ENCODE measurements at places on chromosomes 6 and 20.

GRCh38 chr20:53255102-53255710 is 283.0 kb downstream of the TSHZ2 start:
- no peak for DNase-seq

DNA sequence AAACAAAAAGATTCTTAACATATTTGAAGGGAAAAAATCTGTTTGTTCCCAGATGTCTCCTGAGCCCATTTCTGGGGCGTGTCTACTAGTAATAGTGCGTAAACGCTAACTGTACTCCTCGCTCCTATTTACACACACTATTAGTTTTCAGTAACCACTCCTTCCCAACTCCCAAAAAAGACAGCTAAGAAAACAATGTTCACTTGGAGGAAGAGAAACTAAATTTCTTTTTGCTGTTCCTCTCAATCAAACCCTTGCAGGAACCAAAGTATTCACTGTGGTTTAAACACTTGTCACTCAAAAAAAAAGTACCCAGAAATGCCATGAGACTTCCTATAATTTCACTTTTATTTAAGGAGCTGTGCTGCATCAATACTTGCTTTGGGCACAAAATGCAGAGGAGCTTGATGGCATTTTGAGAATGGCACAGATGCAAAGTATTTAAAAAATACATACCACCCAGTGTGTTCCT is 118.2 kb downstream of the BACH2 start:
- no peak for DNase-seq

DNA sequence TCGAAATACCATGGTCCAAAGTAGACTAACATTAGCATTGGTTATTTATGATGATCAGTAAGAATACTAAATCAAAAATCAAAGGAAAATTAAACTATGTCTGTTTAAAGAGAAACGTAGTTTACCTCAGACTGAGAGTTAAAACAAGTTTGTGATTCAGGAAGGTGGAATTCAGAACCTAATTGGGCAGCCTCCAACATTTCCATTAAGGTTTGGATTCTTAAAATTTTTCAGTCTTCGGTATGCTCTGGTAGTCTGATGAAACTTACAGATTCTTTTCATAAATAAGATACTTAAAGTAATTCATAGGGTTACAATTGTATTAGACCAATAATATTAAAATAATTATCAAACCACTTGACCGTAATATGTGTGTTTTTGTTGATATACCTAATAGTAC is 18.6 kb downstream of the HFE start:
- no peak for DNase-seq

GRCh38 chr6:13471184-13471583 is 16.2 kb downstream of the GFOD1 start:
- no peak for DNase-seq

DNA sequence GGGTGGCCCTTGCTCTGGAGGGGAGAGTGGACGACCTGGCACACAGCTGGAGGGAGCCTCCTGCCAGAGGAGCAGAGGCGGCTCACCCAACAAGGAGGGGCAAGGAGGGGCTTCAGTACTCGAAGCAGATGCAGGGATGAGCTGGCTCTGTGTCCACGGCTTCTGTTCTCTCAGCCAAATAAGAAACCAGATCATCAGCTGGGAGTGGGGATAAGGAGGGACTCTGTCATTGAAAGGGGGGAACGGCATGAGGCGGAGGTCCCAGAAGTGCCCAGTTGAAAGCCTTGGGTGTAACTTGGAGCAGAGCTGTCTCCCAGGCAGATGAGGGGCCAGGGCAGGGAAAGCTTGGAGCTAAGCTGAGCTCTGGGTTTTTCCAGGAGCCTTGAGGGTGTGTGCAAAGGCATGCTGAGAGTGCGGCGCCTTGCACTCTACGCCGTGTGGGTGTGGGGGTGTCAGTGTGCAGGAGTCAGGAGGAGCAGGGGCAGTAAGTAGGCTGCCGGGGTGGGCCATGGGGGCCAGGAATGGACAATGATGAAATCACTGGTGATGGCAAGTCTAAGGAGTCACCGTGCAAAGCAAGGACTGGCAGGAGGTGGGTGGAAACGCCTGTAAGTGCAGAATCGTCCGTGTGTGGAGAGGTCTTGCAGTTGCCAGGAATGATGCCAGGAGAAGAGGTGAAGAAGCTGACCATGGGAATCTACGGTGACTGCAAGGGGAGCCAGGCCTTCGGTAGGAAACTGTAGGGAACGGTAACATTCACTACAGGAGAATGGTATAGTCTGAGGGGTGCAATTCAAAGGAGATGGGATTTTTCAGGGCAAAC is 85.4 kb upstream of the FOXQ1 start:
- peak; percentile 55 for DNase-seq

GRCh38 chr6:131387562-131388447 is 185.2 kb upstream of the ARG1 start:
- no peak for DNase-seq

DNA sequence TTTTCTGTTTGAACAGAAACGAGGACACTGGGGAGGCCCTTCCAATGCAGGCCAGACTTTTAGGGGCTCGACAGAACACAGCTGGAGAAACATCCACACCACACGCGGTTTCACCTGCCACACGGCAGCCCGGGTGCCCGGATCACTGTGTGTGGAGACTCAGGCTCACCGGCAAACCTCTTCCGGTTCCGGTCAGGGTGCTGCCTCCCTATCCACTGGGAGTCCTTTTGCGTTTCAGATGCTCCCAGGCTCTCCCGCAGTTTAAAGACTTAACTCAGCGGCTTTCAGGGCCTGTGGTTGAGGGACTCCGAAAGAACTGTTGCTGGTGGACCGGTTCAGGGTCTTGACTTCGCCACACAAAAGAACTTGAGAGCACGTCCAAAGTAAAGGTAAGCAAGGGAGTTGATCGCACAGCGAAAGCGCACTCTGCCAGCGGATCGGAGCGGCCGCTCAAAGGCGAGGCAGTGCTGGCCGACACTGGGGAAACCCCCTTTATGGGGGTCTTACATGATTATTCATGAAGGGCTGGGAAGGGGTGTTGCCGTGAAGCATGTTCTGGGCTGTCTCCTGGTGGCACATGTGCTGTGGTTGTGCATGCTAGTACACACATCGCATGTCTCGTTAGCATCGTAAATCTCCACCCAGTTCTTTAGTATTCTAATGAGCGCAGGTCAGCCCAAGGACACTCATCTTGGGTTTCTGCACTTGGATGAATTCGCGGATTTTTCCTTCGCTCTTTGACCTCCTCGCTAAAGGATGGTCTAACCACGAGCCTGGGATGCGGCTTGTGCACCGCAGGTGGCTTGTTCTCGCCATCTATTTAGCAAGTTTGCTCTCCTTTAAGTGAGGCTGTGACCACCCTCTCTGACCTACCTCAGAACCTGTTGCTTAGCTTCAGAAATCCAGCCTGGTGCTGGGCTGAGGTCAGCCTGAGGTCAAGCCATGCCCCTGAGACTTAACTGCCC is 180.3 kb downstream of the CDH26 start:
- DNase-seq, result peak; percentile 31

GRCh38 chr6:28311139-28311823 is 24.7 kb downstream of the ZSCAN31 start:
- no peak for DNase-seq

DNA sequence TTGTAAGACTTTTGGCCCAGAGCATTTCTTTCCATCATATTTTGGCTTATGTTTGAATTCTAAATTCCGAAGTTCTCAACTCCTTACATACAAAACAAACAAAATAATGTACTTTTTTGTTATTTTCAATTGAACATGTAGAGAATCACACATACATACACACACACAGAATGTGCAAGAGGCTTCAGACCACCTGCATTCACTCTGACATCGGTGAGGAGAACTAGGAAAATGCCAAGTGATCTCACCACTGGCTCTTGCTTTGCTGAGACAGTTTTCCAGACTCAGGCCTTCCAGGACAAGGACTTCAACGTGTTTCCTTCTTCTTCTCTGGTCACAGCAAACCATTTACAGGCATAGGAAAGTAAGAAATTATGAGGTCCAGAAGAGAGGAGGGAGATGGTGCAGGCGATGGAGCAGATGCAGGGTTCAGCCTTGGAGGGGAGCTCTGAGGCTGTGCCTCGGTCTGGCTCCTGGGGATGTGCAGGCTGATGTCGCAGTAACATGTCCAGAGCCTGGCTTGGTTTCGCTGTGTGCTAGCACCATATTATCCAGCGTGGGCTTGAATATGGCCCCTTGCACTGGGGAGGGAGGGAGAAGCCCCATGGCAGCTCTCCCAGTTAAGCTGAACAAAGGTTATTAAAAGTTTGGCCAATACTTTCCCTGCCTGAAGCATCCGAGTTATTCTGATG is 93.4 kb downstream of the DACT2 start:
- no peak for DNase-seq

- no peak for DNase-seq
These were observed 22.4 kb upstream of the GLP1R start for GRCh38 chr6:39026175-39026574.

DNA sequence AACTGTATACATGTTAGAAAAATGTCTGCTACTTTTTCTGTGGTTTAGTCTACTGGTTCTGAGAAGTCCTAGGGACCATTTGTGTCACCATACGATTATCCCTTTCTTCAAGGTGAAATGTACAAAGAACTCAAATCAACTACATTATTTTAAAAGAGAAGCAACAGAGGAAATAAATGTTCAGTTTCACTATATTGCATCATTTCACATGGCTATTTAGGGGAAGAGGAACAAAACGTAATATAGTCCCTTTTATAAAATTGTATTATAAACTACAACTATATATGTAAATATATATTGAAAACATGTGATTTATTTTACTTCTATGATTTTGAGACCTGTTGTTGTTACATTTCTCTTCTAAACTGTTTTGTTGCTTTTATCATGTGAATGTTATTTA is 1308.0 kb downstream of the EPHA7 start:
- DNase-seq, result no peak

- no peak for DNase-seq
These were observed 121.1 kb downstream of the FOXA2 start for GRCh38 chr20:22462975-22463914.

- no peak for DNase-seq
These were observed 688 bp downstream of the COMMD7 start for GRCh38 chr20:32742322-32743236.

DNA sequence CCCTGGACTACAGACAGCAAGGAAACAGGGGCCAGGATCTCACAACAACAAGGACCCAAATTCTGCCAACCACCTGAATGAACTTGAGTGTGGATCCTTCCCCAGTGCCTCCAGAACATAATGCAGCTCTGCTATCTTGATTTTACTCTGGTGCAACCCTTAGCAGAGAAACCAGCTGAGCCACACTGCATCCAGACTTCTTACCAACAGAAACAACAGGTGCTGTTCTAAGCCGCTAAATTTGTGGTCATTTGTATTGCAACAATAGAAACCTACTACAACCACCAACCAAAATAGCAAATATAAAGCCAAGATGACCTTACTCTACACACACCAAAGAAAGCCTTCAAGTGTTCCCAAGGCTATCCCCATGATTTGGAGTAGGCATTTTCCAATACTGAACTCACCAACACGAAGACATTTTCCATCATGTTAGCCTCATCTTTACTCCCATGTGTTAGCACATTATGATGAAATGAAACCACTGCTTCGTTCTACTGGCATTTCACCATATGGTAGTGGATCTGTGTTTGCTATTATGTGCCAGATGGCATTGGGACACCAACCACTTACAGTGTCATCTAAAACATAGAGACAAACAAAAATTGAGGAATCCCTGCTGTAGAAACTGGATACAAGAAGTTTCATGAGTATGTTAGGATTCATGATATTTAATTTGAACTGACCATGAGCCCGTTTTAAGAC is 249.8 kb upstream of the ID4 start:
- no peak for DNase-seq

DNA sequence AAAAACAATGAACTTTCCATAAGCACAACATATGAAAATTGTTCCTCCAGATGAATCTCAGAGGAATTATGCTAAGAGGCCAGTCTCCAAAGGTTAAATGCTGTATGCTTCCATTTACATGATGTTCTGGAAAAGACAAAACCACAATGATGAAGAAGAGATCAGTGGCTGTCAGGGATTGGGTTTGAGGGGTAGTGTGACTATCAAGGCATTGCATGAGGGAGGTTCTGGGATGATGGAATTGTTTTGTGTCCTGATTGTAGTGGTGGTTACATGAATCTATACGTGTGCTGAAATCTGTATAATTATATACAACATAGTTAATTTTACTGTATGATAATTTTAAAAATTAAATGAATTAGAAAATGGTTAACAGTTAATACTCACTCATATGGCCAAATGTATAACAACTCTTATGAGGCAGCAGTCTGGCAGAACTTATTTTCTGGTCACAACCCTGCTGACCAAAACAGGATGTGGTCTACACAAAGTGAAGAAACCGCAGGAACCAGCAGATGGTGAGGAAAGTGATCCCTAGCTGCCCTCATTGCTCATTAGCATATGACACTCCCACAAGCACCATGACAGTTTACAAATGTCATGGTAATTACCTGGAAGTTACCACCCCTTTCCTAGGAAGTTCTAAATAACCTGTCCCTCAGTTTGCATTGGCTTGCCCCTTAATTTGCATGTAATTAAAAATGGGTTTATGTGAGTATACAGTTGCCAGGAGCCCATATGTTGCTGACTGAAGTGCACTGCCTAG is 31.9 kb downstream of the NSFL1C start:
- DNase-seq, result no peak

- DNase-seq, result no peak
These were observed 193.9 kb downstream of the ZNF217 start for GRCh38 chr20:53399592-53400335.

GRCh38 chr6:132063204-132063603 is 112.0 kb upstream of the CCN2 start:
- DNase-seq, result no peak

GRCh38 chr20:9332791-9333479 is 181.5 kb upstream of the LAMP5 start:
- DNase-seq, result no peak

DNA sequence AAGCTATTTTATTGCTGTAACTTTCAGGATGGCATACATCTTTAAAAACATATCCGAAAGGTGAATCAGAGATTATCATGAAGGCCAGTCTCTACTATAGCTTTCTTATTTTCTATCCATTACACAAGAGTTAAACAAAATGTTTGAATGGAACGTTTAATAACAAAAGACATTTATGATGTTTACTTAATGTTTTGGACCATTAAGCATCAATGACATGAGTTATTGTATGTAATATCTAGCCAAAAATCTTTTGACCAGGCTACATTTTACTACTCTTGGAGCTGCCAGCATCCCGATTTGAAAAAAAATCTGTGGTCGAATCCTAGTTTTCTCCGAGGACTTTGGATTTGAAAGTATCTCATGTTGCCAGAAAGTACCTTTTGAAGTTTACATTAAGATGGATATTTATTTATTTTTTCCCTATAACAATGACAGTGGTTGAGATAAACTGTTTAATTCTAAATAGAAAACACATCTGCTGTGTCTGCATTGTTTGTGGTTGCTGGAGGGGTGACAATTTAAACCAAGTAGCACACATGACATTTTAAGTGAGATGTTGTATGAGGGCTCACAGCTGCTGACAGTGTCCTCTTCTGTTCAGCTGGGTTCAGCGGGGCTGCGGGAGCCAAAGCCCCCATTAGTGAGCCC is 293.7 kb upstream of the TCF21 start:
- no peak for DNase-seq

- DNase-seq, result no peak
These were observed 11.8 kb upstream of the FERMT1 start for GRCh38 chr20:6134592-6134991.

GRCh38 chr6:146017672-146018071 is 11.2 kb upstream of the GRM1 start:
- DNase-seq, result no peak
